ENCODE measurements at places on chromosomes 7 and 10.

GRCh38 chr7:154568346-154568745, 434.6 kb downstream of the PAXIP1 start:
- DNase-seq: no peak

- no peak for DNase-seq
Measured at GRCh38 chr10:127415901-127416581, 133.1 kb upstream of the NPS start.

GRCh38 chr10:73096041-73096448, 621 bp downstream of the P4HA1 start:
- no peak for DNase-seq

DNA sequence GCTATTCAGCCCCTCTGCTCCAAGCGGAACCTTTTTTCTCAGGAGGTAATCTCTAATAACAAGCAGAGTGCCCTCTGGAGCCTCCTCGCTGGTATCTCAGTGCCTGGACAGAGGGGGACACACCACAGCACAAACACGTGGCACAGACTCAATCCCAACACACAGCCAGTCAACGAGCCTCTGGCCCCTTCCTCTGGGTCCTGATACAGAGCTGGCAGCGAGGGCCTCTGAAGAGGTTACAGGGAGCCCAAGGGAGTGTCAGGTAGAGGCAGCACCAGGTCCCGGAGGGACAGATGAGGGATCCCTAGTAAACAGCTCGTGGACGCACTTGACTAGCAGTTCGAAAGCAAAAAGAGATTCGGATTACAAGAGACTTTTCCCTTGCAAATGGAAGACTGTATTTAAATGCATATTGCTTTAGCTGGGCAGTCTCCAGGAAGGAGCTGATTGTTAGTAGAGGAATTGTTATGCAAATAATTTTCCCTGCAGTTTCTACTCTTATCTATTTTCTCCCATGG, 14.1 kb downstream of the CXCL12 start:
- no peak for DNase-seq

DNA sequence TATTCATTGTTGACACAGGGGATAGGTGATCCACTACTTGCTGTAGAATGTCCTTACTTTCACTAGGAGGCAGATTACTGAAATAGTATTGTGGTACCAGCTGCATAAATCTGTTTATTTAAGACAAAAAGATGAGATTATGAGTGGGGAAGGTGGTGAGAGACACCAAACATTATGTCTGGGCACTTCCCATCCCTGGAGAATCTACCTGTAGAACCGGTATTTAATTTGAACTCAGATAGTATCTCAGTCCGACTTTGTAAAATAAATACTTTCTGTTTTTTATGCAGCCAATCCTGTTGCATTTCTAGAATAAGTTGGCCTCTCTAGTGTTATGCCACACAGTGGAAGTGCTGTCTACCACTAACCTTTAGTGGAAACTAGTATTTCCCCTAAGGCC, 13.4 kb downstream of the BCCIP start:
- DNase-seq: no peak

- DNase-seq: no peak
Measured at GRCh38 chr7:80135309-80136104, 876 bp downstream of the GNAI1 start.

DNA sequence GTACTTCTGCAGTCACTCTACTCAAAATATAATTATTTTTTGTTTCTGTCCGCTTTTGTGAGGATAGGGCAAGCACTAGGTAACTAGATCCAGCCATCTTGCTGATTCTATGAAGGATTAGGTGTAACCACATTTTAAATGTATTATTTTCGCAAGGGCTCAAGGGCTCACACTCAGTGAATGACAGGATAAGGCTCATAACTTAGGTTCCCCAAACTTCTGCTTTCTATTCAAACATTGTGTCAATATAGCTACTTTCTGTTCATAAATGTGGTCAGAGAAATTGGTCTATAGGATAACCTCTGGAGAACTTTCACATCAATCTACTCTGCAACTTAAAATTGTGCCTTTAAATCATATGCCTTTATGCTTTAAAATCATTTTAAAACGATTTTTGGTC, 1141.2 kb downstream of the SORCS1 start:
- DNase-seq: no peak

DNA sequence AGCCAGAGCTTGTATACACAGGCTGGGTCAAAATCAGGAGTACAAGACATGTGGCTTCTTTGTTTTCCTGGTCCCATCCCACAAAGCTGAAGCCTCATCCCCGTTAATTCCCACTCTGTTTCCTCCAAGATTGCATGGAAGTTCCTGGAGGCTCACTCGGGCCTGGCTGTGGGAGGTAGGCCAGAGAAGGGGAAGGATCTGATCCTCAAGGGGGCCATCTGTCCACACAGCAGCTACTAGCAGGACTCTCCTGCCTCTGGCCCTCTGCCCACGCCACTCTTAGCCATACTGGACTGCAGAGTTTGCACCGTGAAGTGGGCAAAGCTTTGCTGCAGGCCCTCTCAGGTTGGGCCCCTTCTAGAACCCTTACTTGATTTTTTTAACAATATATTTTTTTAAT, 160.6 kb downstream of the FGFR2 start:
- DNase-seq: no peak

DNA sequence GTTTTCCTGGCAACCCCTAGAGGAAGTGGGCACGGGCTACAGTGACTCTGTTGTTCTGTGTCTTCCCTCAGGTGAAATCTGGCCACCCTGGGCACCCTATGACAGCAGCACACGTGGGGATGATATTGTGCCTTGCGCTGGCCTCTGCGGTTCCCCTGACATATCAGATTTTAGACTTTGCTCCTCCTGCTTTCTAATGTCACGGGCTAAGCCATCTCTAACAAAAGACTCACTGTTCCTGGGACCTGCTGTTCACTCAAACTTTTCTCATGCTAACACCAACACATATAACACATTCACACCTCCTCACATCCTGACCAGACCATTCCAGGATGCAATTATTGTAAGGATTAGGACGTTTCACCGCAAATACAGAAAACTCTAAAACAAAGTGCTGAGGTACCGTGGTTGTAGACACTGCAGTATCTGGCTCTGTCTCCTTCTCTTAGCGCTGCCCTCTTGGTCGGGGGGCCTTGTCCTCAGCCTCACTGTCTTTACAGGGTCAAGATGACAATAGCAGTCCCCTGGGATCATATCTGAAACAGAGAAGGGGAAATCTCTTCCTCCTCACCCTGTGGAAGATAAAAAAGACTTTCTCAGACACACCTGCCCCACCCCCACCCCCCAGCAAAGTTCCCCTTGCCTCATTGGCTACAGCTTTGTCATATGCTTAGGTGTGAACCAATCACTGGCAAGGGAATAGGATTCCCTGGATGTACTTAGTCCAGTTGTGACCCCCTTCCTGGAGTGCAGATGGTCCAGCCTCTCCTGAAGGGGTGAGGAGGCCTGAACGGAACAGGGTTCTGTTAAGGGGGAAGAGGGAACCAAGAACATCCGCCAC, 14.1 kb downstream of the CHN2 start:
- DNase-seq: no peak

DNA sequence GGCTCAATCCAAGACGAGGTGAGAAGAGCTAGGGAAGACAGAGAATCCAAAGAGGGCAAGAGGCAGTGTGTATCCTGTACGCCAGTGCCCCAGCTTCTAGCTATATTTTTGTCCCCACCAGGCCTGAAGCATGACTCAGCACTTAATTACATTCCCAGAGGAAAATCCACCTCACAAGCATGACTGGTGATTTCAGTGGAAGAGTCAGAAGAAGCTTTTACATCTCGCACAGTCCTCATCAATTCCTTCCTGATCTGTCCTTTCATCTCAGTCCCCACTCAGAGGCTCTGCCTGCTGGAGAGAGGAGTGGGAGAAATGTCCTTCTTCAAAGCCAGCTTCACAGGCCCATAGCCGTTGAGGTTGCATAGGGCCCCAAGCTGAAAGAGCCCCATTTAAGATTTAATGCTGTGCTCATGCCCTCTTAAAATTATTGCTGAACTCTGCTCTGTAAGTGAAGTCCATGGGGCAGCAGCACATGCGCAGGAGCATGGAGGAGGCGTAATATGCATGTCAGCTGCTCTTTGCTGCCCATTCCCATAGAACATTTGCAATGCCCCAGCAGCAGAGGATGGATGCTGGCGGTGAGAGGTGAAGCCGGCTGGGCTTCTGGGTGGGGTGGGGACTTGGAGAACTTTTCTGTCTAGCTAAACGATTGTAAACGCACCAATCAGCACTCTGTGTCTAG, 39.0 kb upstream of the AOAH start:
- no peak for DNase-seq

DNA sequence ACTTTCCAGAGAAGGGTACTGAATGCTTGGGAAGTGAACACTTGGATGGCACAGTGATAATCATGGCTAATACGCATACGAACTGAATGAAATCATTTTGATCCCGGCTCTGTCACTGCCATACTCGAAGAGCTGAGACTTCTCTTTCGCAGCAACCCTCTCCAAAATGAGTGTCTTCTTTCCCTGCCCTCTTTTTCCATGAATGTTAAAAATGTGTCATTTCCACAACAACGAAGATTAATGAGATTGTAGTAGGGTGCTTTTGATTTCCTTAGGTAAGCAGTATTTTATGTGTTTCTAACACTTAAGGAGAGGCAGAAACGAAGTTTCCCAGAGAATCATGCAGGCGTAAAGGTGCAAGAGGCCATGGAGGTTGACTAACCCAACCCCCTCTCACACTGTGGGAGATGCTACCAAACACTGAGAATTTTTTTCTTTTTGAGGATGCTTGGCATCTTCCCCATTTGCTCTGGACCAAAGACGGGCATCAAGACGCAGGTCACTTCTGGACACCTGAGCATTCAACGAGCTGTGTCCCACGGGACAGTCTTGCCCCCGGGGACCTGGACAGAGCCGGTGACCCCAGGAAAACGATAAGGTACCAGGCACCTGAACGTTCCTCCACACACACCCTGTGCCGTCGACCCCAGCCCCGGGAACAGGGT, 823 bp downstream of the COPG2 start:
- DNase-seq: no peak

GRCh38 chr7:155809947-155810769, 2.1 kb downstream of the SHH start:
- DNase-seq: no peak
